ENCODE measurements at places on chromosomes 5 and 9.

DNA sequence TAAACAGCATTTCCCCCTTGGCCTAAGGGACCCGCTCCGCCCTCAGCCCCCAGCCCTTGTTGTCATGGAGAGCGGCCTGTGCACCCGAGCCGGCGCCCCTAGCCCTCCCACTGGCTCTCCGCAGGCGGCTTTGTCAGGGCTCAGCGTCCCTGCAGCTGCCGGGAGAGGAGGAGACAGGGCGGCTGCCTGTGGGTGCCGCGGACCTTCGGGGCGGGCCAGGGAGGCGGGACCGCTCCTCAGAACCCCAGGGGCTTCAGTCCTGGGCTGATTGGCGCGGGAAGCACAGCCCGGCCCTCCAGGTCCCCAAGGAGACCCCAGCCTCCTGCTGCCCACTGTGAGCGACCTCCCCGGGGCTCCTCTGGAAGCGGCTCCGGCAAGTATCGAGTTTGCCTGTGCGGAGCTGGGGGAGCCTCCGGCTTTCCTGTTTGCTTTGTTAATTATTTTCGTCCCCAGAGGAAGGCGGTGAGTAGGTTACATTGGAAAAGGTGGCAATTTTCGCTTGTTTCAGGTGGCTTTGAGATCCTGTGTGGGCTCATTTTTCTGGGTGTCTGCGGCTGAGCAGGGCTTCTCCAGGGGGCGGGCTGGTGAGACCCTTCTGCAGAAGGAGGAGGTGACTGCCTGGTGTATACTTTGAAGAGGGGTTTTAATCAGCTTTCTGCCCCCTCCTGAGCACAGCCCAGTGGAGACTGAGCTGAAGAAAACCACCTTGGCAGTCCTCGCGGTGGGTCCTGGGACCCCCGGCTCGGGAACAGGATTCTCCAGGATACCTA, at the start of gene FGD3:
Gene FGD3, plus strand, starts transcription at position 256 of the 770 bp plus-strand sequence. CDS start 28,734 bp downstream, outside the sequence.
- DNase-seq, result peak; percentile 26

DNA sequence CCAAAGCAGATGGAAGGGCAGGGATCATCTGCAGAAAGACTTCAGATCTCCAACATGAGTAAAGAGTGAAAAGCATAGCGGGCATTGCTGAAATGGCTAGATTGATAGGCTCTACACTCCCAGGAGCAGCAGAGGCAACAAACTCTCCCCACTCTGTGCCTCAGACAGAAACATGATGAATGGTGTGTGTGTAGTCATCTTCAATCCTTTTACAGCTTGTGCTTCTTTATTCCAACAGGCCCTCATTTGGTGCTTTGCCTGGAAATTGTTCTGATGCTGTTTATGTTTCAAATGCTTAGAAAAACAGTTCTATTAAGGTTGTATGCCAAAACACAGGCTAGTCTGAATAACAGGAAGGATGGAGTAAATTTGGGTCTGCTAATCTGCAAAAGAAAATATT, 176.2 kb downstream of the DMRTA1 start:
- DNase-seq, result no peak

GRCh38 chr9:114503009-114503408, 2.3 kb downstream of the WHRN start:
- DNase-seq, result peak; percentile 41

GRCh38 chr9:113621309-113621791, 157.8 kb downstream of the RGS3 start:
- DNase-seq, result peak; percentile 96

DNA sequence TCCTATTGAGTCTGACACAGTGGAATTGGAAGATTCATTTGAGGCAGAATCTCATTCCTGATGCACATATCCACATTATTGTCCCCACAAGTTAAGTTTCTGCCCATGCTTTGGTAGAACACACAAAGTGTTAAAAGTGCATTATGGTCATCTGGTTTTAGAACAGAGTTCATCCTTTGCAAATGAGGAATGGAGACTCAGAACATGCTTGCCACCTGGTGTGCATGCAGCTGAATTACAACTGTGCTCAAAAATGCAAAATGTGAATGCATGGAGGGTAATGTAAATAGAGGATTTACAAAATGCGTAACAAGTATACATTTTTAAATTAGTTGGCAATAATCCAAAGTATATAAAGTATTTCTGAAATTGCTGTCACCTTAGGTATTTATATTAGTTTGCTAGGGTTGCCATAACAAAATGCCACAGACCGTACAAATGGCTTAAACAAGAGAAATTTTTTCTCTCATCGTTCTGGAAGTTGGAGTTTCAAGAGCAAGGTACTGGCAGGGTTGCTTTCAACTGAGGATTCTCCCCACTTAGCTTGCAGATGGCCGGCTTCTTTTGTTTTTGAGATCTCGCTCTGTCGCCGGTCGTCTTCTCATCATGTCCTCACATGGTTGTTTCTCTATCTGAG, 671.1 kb downstream of the TAF11L14 start:
- peak; percentile 20 for DNase-seq

DNA sequence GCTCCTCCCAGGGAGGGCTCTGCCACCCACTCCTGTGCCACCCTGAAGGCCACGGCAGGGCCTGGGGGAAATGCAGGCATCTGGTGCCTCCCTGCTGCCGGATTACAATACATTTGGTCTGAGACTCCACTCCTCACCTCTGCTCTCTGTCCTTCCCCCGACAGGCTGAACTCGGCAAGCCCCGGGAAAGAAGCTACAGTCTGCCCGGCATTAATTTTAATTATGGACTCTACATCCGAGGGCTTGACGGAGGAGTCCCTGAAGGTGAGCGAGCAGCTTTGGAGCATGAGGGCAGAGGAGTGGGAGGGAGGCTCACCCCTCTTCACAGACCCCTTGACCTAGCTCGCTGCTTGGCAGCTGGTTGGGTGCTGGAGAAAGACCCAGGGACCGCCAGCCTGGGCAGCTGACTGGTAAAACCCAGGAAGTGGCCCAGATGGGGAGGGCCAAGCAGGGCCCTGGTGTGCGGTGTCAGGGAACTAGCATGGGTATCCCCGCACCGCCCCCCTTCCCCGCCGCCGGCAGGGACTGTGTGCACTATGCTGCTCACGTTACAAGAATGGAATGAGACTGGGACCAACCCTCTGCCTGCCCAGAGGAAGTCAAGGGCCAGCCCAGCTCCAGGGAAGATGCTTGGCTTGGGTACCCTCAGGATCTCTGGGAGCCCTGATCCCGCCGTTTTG, 83.7 kb upstream of the BARHL1 start:
- DNase-seq, result peak; percentile 5

DNA sequence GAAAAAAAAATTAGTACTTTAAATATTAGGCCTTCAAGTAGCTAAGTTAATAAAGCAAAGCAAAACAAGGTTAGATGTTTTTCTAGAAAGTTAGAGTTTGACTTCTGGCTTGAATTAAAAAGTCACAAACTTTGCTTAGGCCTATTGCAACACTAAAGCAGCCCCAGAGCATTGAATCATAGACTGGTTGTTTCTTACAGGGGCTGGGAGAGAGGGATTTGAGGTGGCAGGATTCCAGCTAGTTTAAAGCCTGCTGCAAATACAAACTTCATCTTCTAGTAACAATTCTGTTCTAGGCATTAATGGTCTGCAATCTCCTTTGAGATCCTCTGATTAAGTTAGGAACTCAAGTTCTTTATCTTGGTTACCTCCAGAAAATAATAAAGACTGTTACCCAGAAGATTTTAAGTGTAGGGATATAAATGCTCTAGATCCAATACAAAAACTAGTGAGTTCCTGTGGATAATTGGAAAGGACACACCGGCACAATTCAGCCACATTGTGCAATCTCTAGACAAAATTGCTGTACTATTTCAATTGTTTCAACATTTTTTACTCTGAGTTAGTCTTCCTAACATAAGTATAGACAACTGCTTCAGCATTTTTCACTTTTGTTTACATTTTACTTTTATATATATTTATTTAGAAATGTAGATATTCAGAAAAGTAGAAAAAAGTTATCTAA, 12.6 kb downstream of the OR13C5 start:
- DNase-seq, result no peak

Data from kidney tubule cell (primary cell).